Stimulated activated CD4-positive, alpha-beta T cell treated with anti-CD3 and anti-CD28 coated beads, Interleukin-4, amount 100 ng/mL, for 24 hours (primary cell): ENCODE measurements at places on chromosomes 4 and X.

DNA sequence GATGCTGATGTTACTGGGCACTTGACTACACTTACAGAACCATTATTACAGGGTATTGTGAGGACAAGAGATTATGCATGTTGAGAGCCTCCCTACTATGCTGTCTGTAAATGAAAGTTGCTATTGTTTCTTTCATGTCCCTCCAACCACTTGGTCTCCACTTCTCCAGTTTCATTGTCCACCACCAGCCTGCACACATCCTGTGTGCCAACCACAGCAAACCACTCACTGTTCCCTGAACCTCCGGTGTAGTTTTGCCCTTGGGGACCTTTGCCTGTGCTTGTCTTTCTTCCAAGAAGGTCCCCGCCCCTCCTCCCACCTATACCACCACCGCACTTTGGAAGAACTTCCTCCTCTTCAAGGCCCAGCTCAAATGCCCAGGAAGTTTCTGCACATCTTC lies 43.1 kb upstream of the AFF2 start:
- no peak for DNase-seq

- DNase-seq: no peak
Observed at GRCh38 chr4:95198961-95199360, 349.8 kb downstream of the UNC5C start.

DNA sequence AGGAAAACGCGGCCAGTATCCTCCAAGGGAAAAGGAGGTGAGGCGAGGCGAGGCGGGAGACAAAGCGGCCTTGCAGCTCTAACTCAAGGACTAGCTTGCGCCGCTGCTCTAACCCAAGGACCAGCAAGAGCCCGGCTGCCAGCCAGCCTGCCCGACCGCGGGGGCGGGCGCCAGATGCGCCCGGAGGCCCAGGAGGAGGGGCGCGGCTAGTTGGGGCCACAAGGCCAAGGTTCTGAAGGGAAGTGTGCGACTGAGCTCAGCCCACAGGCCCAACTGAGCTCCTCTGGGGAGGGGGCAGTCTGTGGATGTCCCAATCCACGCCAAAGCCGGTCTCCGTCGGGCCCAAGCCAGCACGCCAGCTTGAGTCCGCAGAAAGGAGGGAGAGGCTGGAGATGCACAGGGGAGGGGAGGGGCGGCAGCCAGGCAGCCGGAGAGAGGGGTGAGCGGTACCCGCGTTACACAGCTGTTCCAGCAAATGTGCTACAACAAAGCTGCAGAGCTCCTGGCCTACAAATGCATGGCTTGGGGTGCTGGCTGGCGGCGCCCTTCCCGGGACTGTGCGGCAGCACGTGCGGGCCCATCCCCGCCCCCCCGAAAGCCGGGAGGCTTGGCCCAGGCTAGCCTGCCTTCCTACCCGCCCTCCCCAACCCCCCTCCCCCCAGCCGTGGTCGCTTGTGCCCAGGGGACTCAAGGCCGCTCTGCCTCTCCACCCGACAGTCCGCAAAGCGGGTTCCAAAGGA lies 637 bp downstream of the AMER1 start:
- peak; percentile 4 for DNase-seq

- no peak for DNase-seq
Observed at GRCh38 chrX:107323786-107324492, 117.5 kb downstream of the DNAAF6 start.

DNA sequence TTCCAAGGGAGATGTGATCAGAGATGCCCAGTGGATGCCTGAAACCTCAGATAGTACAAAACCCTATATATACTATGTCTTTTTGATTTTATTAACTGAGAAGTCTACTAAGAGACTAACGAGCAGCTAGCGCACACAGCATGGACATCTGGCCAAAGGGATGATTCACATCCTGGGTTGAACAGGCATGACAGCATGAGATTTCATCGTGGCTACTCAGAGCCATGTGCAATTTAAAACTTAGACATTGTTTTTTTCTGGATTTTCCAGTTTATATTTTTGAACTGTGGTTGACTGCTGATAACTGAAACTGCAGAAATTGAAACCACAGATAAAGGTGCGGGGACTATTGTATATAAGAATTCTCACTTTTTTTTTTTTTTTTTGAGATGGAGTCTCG lies 2252.9 kb upstream of the AGA start:
- no peak for DNase-seq

DNA sequence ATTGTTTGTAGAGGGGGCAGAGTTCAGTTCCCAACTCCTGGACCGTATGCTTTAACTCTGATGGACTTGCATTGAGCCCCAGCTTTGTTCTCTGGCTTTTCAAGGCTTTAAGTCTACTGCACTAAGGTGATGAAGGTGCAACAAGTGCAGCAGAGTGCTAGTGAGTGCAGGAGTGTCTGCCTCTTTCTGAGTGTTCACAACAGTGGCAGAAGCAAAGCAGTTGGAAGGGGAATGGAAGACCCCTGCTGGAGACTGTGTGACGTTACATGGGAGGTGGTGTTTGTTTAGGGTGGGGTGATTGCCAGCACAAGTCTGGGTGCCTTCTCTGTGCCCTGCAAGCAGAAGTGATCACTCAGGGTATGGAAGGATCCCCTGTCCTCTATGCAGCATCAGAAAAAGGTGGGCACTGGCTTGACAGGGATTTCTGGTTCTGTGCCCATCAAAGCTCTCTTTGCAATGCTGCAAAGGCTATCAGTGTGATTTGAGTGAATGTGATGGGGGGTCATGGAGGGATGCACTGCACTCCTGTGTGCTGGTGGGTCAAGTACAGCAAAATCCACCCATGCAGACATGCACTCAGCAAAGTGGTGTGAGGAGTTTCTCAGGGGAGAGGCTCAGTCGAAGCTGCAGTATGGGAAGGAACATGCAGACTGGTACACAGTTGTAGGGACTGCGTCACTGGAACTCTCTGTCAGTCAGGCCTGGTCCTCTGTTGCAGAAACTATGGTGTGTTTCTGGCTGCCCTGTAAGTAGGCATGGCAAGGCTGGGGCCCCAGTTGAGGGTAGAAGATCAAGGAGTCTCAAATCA lies 70.9 kb upstream of the UGT2B7 start:
- no peak for DNase-seq

DNA sequence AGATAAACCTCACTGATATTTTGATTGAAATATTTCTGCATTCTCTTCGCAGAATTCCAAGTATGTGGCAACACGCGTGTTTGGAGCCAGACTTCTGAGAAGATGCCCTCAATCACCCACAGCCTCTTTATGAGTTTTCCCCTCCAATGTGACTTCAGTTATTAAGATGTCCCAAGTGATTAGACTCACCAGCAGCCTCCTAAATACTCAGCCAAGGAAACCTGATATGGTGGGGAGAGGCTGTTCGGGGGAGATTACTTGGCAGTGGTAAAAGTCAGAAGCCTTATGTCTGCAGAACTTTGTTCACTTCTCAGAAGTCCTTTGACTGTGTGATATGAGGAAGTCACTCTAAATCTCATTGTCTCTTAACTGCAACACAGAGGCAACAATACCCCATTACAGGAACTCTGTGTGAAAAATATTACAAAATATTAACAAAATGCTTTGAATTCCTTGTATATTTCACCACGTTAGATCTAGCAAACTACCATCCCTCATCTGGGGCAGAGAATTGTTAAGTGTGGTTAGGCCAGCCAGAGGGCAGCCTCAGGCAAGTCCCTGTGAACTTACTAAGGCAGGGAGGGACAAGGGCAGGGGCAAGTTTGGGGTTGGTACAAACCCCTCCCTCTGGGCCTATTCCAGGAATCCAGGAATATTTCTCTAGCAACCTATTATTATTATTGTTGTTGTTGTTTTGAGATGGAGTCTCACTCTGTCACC lies 151.4 kb upstream of the USP9X start:
- DNase-seq: no peak

- DNase-seq: no peak
Observed at GRCh38 chr4:183242291-183242690, 77.8 kb downstream of the CLDN22 start.

DNA sequence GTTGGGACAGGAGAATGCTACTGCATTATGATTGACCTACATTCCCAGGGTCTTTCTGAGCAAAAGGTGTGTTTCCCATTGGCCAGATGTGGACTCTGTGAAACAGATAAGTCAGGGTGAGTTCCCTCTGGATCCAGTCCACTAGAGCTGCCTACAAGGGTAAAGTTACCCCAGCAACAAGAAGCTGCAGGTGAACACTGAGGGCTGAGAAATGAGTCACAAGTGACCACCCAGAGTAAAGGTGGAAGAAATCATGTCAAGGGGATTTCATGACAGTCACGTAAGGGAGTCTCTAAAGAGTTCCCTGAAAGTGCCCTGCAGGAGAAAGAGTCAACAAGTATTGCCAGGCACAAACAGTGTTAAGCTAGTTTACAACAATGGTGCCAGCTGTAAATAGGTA lies 16.3 kb downstream of the F8A1 start:
- DNase-seq: no peak
